Fibroblast of skin of left quadriceps (primary cell): ENCODE measurements at places on chromosomes 7 and 10.

DNA sequence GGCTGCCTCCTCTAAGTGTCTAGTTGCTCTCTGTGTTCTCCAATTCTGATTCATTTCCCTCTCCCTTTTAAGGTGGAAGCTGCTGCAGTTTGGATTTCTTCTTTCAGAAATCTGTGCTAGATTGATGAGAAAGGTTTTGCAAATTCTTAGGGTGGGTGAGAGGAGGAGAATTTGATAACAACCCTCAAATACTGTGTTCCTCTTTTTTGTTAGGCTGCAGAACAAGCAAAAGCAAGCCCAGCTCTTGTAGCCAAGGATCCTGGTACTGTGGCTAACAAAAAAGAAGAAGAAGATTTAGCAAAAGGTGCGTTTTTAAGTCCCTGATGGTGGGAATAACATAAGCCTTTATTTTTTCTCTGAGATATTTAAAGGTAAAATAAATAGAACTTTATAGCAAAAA lies 49.1 kb downstream of the STAM start:
- no peak for DNase-seq

DNA sequence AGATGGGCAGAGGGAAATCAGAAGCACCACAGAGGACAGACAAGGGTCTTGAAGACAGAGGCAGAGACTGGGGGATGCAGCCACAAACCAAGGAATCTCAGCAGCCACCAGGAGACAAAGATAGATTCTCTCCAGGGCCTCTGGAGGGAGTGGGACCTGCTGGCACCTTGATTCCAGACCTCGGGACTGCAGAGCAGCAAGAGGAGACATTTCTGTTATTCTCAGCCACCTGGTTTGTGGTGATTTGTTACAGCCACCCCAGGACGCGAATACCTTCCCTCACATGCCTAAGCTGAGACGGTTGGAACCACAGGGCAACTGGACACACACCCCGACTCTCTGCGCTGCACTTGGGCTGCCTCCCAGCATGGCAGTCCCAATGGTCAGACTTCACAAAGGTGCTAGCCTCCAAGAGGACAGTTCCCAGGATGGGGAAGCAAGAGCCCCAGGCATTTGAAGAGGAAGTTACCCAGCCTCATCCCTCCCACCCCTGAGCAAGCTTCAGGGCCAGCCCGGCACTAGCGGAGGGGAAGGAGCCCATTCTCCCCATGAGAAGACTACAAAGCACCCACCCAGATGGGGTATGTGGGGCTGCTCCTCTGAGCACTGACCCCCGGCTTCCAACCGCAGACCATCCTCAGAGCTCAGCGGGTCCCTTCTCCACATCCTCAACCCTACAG lies 104.6 kb upstream of the INSIG1 start:
- DNase-seq, result no peak

- no peak for DNase-seq
These were observed 279.3 kb upstream of the SORCS1 start for GRCh38 chr10:107443813-107444212.

GRCh38 chr10:128185627-128186026 lies 59.4 kb upstream of the MKI67 start:
- DNase-seq, result no peak

GRCh38 chr10:78616125-78616695 lies 452.6 kb upstream of the ZMIZ1 start:
- no peak for DNase-seq

- DNase-seq, result no peak
These were observed 235.9 kb downstream of the REEP3 start for GRCh38 chr10:63757067-63757466.

DNA sequence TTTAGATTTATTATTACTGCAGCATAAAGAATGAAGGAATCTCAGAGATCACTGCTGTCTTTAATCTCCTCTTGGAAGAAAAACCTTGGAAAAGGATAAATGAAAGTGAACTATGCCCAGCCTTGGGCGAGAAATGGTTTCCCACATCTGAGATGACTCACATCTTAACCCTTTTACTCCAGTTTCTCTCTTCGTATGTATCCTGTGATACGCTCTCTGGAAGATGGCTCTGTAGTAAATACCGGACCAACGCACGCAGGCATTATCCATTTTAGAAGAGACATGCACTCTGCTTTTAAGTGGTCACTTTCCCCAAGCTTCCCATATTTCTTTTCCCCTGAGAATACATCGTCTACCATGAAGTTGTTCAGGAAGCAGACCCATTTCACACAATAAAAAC lies 207.3 kb upstream of the BMPER start:
- DNase-seq, result no peak

GRCh38 chr10:82394122-82394521 lies 519.1 kb downstream of the NRG3 start:
- DNase-seq, result no peak

GRCh38 chr10:7320072-7320471 lies 90.8 kb downstream of the SFMBT2 start:
- no peak for DNase-seq

GRCh38 chr10:89391907-89392756 lies at the start of gene IFIT1:
Gene IFIT1 (plus strand): TSS chr10:89392623. CDS start chr10:89392713, 90 bp downstream.
- peak; percentile 73 for DNase-seq

GRCh38 chr10:131141207-131141606 lies 170.3 kb downstream of the TCERG1L start:
- DNase-seq, result no peak

- DNase-seq, result peak; percentile 82
These were observed 13.5 kb downstream of the CRYGN start for GRCh38 chr7:151426441-151426903.

GRCh38 chr10:71006506-71006905 lies 118.1 kb upstream of the PCBD1 start:
- DNase-seq, result no peak

DNA sequence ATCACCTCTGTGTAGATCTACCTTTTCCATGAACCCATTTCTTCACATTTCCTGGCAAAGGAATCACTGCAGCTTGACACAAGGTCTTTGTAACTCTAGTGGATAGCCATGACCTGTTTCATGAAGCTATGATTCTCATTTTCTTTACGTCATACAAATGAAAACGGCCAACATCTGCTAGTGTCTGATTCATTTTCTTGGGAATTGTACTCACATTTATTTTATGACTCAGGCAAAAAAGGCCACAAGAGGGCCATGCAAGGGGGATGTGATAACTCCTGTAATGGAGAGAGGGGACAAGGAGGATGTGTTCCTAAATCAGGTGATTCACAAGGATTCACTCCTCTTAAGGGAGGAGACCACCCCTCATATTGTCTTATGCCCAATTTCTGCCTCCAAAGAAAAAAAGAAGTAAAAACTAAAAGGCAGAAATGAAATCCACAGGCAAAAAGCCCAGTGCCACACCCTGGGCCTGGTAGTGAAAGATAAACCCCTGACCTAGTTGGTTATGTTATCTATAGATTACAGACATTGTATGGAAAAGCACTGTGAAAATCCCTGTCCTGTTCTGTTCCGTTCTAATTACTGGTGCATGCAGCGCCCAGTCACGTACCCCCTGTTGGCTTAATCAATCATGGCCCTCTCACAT lies 249.9 kb downstream of the IPMK start:
- DNase-seq, result peak; percentile 81

GRCh38 chr7:66927348-66927948 lies 6.4 kb downstream of the TMEM248 start:
- no peak for DNase-seq

DNA sequence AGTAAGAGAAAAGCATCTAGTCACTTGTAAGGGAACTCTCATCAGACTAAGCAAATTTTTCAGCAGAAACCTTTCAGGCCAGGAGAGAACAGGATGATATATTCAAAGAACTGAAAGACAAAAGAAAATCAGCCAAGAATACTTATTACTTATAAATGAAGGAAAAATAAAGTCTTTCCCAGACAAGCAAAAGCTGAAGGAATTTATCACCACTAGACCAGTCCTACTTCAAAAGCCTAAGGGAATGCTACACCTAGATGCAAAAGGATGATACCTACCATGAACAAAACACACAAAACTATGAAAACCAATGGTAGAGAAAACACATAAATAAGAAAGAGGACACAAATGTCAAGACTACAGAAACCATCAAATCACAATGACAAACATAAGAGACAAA lies 126.6 kb upstream of the ABCB5 start:
- DNase-seq, result no peak

DNA sequence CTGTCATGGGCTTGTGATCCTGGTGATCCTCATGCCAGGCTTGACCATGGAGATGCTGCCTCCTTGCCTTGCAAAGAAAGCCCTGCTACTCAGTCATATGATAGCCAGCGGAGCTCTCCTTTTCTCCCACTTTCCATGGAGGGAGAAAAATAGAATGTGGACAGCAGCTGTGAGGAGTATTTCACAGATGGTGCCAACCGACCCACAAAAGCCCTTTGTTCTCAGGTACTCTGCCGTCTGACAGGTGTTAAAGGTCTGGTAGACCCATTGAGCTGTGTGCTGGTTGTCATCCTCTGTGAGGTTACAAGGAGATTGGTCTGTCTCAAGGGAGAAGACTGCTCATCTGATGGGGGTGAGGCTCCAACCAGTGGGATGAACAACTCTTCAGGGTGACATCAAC lies 29.5 kb upstream of the COBL start:
- no peak for DNase-seq

DNA sequence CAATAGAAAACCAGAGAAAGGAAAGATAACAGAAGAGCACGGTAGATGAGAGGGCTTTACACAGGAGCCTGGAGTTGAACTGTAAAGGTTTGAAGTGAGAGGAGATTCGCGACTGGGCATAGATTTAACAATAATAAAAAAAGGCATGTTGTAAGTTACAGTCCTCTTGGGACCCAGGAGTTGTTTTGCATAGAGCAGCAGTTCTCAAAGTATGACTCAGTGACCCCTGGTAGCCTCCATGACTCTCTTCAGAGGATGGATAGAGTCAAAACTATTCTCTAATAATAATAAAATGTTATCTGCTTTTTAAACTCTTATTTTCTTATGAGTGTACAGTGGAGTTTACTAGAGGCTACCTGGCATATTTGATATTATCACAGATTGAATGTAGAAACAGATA lies 262.3 kb downstream of the SORCS3 start:
- no peak for DNase-seq

DNA sequence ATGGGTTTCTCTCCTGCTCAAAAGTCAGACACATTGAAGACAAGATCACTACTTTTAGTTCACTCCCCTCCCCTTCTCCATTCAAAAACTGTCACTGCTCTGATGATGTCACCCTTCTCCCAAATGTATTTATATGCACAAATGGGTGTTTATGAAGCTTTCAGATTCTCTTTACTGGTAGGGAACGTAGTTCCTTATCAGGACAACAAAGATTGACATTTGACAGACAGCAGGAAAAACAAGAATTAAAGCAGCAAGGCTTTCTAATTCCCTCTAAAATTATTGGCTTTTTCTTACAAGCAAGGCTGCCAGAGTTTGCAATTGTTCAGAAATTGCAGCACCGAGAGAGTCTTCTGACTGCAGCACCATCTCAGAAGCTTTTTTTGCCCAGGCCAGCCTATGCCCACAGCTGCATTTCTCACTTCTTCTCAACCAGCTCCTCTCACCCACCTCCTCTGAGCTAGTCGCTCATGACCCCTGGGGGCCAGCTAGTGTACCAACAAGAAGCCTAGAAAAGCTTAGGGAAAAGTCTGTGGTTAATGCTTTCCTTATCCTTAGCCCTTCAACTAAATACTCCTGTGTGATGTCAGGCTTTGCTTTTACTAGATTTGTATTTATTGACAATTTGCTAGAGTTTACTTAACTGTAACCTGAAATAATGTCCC lies 265.1 kb downstream of the HTR7 start:
- DNase-seq, result peak; percentile 41

DNA sequence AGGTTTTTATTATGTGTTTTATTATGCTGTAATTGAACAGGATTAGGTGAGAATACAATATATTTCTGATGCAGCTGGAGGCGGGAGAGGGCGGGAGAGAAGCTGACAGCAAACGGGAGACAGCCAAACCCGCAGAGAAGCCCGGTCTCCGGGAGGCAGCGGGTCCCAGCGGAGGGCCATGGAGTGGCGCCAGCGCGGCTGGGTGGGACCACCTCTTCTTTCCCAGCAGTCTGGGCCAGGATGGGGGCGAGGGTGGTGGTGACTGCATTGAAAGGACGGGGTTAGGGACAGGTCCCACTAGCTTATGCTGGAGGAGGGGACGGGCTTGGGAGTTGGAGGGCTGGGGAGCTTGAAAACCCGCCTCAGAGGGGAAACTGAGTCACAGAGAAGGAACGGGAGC lies 14.5 kb upstream of the KAZALD1 start:
- no peak for DNase-seq

DNA sequence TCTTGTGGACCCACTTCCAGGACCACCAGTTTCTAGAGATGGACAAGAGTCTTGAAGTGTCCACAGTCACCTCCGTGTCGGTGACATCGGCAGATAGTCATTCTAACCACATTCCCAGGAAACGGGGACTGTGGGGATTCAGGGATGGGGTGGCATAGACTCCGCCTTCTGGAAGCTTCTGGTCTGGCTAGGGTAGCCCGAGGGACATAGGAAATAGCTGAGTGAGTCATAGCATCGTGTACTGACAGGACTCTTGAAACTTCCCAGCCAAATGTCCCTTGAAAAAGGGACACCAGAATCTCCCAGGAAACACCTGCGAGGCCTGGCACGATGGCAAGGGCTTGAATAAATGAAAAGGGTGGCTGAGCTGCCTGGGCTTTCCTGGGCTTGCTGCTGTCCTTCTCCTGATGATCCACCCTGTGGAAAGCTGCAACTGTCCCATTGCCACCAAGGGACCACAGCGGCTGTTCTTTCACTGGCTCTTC lies 84.1 kb upstream of the LRRC4 start:
- DNase-seq, result no peak

DNA sequence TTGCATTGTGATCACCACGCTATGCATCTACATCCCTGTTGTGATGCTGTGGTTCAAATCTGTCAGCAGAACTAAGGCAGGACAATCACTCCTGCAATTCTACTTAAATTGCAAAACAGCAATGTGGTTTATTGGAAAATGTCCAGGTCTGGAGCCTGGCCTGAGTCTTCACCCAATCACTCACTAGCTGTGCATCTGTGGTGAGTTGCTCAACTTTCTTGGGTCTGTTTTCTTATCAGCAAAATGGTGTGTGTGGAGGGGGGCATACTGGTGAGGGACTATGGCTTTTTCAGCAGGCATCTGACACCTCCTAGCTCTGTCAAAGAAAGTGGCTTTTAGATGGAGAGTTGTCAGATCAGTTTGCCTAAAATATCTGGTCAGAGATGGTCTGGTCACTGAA lies 108.3 kb upstream of the FEZF1 start:
- peak; percentile 7 for DNase-seq

- peak; percentile 53 for DNase-seq
These were observed 400.2 kb downstream of the PHTF2 start for GRCh38 chr7:78198756-78199155.

GRCh38 chr10:101441541-101442455 lies 87.8 kb downstream of the BTRC start:
- peak; percentile 44 for DNase-seq

GRCh38 chr10:43318976-43319960 lies 52.2 kb upstream of the FXYD4 start:
- DNase-seq, result no peak

DNA sequence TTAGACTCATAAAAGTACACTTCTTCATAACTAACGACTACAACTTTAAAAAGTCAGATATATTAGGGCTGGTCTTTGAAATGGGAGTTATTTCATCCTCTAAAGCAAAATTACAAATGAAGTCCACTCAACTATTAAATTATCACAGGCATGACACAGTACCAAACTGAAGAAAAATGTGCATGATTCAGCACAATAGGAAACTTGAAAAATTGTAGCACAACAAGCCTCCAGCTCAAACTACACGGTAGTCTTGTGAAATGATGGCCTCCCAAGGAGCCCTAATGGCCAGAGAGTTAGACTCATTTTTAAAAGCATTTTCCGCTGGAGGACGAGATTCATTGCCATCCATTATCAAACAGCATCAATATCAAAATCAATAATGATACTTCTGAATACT lies 76.4 kb downstream of the MAGI2 start:
- no peak for DNase-seq

GRCh38 chr7:11175887-11176286 lies 202.2 kb downstream of the PHF14 start:
- DNase-seq, result no peak
